ENCODE measurements at places on chromosomes 1 and 21. TPM values are rescaled to one million over a fixed set of nuclear protein-coding genes. Genes with fewer than 3 reads are reported as not detected.

DNA sequence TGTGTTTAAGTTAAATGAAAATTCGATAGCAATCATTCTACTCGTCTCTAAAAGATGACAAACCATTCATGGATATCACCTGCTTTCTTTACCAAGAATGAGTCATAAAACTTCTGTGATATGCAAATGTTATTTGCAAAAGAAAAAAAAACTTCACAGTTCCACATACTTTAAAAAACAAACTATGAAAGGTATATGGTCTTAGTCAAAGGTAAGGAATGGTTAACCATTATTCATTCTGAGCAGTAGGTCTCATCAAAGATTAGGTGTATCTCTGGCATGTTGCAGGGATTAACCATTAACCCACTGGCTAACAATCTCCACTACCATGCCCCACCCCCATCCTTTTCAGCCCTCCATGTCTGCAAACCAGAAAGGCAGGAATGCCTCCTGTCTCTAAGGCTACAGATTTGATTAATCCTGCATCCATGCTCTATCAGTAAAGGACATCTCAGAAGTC is 44.4 kb downstream of the PTPN14 start:
- H3K4me1 ChIP-seq, result no peaks in the 10 kb centered on the region
- no peak for DNase-seq
- H3K36me3 ChIP-seq, result no peaks in the 10 kb centered on the region
- H3K27ac ChIP-seq, result no peak overlapping the region
- no peak overlapping the region for H3K4me3 ChIP-seq
- no peaks in the 10 kb centered on the region for H3K27me3 ChIP-seq

- no peaks in the 10 kb centered on the region for H3K27me3 ChIP-seq
- no peak for DNase-seq
- H3K4me1 ChIP-seq, result no peaks in the 10 kb centered on the region
Observed at GRCh38 chr1:54975356-54976108, 4.9 kb upstream of the TMEM61 start.

- no peak overlapping the region for H3K4me3 ChIP-seq
- DNase-seq, result no peak
- no peaks in the 10 kb centered on the region for H3K4me1 ChIP-seq
- no peaks in the 10 kb centered on the region for H3K36me3 ChIP-seq
- H3K27me3 ChIP-seq, result no peaks in the 10 kb centered on the region
Observed at GRCh38 chr1:30513396-30514136, 209.8 kb downstream of the MATN1 start.

DNA sequence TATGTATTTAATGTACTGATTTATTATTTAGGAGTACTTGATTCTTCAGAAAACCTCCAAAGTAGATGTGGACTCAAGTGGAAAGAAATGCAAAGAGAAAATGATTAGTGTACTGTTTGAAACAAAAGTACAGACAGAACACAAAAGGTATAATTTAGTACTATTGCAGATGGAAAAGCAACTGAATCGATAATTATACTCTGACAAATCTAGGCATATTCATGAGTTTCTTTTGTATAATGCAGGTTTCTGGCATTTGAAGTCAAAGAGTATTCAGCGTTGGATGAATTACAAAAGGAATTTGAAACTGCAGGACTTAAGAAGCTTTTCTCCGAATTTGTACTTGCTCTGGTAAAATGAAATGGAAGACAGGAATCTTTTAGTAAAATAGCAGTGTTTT is 12.5 kb downstream of the RWDD3 start:
- no peaks in the 10 kb centered on the region for H3K4me1 ChIP-seq
- H3K27me3 ChIP-seq, result no peaks in the 10 kb centered on the region
- no peak overlapping the region for H3K4me3 ChIP-seq
- no peak for DNase-seq
- H3K27ac ChIP-seq, result no peak overlapping the region

Gene C21orf58
- polyA plus RNA-seq, result 0.61 TPM

Gene AHCTF1
- 5.3 TPM for polyA plus RNA-seq

Gene C4BPA
- 896 TPM for polyA plus RNA-seq

Gene DIO1
- polyA plus RNA-seq, result 23.9 TPM

Gene DPM3
- 75.8 TPM for polyA plus RNA-seq
